LHCN-M2 (cell line): ENCODE measurements at places on chromosomes 11 and 22. TPM values are rescaled to one million over a fixed set of nuclear protein-coding genes. Genes with fewer than 3 reads are reported as not detected.

Gene OR2AG2
- total RNA-seq: 0.19 TPM in 1 of 2 replicates, not detected in the other

Gene CNTF
- 1.3 and 2.6 TPM in 2 replicates for total RNA-seq

DNA sequence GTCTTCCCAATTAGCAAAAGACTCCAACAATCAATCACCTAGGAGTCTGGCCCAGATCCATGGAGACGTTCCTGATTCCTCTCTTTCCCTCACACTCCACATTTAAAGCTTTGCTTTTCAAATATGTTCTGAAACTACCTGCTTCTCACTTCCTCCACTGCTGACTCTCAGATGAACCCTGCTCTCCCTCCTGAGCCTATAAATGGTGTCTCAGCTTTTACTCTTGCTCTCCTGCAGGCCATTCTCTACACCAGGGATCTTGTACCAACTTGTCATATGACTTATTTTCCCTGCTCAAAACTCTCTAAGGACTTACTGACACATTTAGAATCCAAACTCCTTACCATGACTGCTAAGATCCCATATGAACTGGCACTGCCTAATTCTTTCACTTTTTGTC lies 138.4 kb upstream of the DDI1 start:
- DNase-seq: no peak

- peak; percentile 11 for DNase-seq
Measured at GRCh38 chr11:124657904-124658303, 15.6 kb downstream of the SIAE start.

GRCh38 chr22:27554106-27554811 lies 247.3 kb downstream of the MN1 start:
- DNase-seq: peak; percentile 9

- DNase-seq: no peak
Measured at GRCh38 chr11:88315015-88315414, 22.5 kb downstream of the CTSC start.

Gene SMIM35
- not detected in 2 replicates for total RNA-seq

Gene BEST1
- 3.5 and 7.1 TPM in 2 replicates for total RNA-seq

GRCh38 chr11:34416766-34417165 lies 22.0 kb upstream of the CAT start:
- peak; percentile 41 for DNase-seq

Gene KCNJ4
- not detected in 2 replicates for total RNA-seq

- no peak for DNase-seq
Measured at GRCh38 chr11:76832361-76832760, 28.4 kb upstream of the ACER3 start.

- no peak for DNase-seq
Measured at GRCh38 chr11:76839311-76839710, 21.4 kb upstream of the ACER3 start.

GRCh38 chr11:68403831-68404230 lies 56.7 kb upstream of the PPP6R3 start:
- no peak for DNase-seq

DNA sequence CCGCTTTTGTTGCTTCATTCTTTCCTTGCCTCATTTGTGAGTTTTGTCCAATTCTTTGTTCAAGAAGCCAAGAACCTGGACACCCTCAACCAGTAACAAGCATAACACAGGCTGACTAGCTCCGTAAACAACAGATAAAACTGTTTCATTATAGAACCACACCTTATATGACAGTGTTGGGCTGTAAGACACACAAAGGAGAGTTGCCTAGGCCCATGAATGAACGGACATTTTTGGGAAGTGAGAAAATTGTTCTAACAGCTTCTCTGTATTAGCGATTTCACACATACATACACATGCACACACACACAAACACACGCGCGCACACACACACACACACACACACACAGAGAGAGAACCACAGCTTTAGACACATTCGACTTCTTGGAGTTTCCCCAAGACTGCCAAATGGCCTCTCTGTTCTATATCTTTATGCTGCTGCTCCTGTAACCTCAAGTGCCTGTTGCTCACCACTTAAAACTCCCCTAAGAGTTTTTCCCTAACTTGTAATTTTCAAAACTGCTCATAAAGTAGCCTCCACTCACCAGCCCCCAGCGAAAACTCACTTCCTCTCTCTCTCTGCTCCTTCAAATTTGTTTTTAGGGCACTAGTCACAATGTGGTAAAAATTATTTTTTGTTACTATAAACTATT lies 35.9 kb downstream of the CTSC start:
- DNase-seq: no peak

DNA sequence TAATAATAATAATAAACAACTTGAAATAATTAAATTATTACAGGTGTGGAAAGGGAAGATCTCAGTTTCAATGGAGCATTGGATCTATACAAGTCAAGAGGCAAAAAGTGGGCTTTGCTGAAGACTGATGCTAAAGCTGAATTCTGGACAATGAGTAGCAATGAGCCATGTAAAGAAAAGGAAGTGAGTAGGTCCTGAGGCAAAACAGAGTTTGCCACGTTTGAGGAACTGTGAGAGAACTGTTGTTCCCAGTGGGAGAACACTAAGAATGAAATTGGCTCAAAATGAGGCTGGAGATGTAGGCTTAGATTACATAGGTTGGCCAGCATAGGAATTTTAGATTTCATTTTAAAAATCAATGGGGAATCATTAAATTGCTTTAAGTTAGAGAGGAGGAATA lies 33.9 kb upstream of the TEAD1 start:
- no peak for DNase-seq

Gene APOBEC3C
- 13.5 and 14.0 TPM in 2 replicates for total RNA-seq

Gene ATL3
- total RNA-seq: 104 and 119 TPM in 2 replicates

DNA sequence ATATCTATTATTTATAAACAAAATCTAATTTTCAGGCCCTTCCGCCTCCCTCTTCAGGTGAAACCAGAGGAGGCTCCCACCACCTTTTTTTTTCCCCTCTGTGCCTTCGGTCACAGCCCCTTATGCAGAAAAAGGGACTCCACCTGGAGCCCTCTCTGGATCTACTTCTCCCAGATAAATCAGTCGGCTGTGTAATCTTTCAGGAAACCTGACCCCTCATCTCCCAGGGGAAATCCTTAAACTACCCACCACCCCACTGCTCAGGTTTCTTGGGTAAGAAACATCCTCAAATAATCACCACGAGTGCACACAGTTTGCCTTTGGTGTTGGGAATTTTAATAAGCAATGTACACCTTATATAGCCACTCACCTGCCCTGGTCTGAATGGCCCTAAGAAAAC lies 104.2 kb downstream of the NAV2 start:
- DNase-seq: no peak

Gene SFI1
- total RNA-seq: 15.3 and 16.0 TPM in 2 replicates

GRCh38 chr22:35560824-35561223 lies 20.2 kb downstream of the RASD2 start:
- DNase-seq: no peak

Gene P2RY6
- total RNA-seq: 0.17 TPM in 1 of 2 replicates, not detected in the other

Gene PHF21B
- 0.98 and 1.4 TPM in 2 replicates for total RNA-seq

- no peak for DNase-seq
Measured at GRCh38 chr11:64564947-64565889, 25.8 kb upstream of the SLC22A12 start.

GRCh38 chr22:26887916-26888315 lies 230.5 kb downstream of the MIAT start:
- no peak for DNase-seq

GRCh38 chr11:69352166-69352565 lies 58.2 kb downstream of the MYEOV start:
- no peak for DNase-seq

DNA sequence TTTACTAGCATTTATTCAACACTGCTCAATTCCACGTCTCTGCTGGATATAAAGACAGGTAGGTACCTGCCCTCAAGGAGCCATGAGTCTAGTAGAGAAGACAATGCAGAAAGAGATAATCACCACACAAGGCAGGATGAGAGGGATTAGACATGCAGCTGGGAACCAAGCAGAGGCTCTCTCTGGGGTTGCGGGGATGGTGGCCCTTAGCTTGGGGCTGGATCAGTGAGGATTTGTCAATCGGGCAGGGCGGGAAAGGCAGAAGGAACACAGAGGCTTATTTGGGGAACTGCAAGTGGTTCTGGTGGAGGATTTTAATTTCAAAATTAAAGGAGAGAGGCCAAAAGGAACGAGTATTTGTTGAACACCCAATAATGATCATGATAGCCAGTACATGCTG lies 8.5 kb upstream of the DMC1 start:
- no peak for DNase-seq

Gene CDC42BPG
- 0.11 TPM in 1 of 2 replicates, not detected in the other for total RNA-seq
